ENCODE measurements at places on chromosomes 4 and X.

- no peak for DNase-seq
Observed at GRCh38 chr4:42716996-42717395, 60.1 kb upstream of the ATP8A1 start.

GRCh38 chr4:101886826-101887225, 96.3 kb downstream of the BANK1 start:
- no peak for DNase-seq

DNA sequence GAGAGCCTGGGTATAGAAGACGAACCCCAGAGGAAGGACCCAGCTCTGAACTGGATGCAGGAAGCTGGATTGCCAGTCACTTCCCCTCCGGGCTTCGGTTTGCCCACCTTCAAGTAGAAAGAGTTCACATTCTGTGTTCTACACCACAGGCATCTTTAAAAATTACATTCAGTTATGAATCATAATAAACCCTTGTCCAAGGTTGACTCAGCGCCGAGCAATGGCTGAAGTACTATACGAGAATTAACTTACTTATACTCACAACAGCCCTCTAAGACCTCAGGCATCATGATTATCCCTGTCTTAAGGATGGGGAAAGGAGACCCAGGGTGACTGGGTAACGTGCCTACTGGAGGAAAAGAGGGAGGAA, 72.5 kb downstream of the EVC2 start:
- DNase-seq = no peak

DNA sequence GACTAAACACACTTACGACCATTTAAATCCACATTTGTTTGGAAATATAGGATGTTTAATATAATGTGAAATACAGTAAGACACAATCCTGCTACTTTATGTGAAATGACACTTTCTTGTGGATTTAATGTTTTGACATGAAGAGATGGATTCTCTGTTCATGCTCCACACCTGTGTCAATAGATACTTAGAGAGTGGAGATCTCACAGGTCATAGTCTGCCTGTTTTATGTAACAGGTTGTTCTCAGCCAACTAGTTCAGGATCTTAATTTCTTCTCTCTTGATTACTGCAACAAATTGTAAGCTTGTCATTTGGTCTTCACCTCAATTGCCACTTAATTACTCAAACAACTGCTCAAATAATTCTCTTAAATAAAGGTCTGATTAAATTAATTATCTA, 1621.2 kb downstream of the PCDH7 start:
- DNase-seq = no peak

DNA sequence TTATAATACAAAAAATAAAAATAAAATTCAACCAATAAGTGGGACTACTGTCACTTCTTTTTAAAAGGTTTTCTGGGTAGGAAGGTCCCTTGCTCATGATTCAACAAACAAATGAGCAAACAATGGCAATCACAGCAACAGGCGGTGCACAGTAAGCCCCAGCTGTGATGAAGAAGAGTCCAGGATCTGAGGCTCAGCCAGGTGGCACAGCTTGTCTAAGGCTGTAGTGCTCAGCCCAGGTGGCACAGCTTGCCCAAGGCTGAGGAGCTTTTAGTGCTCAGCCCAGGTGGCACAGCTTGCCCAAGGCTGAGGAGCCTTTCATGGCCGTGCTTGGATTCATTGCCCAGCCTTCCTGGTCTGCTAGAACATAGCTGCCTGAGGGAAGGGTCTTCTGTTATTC, 75.0 kb downstream of the ZFYVE28 start:
- DNase-seq = no peak

DNA sequence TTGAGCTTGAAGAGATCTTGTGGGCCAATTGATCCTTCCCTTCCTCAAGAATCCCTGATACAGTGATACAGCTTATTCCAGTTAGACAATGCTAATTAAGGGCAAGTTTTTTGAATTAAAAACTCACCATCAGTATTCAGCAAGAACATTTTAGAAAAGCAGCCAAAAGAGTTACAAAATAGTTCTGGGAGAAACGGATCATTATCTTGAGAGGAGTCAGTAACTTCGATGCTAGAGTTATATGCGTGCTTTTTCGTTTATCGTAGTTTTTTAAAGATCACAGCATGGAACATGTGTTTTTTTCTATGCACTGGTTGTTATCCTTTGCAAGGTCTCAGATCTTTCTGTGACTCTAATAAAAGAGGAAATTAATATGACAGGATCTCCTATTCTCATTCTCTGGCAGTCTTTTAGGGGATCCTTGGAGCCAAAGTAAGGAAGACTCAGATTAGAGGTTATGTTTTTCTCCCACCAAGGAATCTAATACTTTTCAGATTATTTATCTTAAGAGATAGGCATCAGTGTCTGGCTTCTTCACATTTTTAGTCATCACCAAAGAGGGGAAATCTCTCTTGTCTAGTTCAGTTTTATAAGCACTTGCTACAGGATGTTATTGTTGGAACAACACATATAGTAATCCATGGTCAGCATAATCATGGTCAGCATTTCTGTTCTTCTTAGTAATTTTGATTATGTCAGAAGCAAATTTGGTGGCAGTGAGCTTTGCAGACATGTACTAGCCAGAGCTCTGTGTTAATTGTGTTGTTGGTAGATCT, 109.7 kb downstream of the PDLIM5 start:
- no peak for DNase-seq

DNA sequence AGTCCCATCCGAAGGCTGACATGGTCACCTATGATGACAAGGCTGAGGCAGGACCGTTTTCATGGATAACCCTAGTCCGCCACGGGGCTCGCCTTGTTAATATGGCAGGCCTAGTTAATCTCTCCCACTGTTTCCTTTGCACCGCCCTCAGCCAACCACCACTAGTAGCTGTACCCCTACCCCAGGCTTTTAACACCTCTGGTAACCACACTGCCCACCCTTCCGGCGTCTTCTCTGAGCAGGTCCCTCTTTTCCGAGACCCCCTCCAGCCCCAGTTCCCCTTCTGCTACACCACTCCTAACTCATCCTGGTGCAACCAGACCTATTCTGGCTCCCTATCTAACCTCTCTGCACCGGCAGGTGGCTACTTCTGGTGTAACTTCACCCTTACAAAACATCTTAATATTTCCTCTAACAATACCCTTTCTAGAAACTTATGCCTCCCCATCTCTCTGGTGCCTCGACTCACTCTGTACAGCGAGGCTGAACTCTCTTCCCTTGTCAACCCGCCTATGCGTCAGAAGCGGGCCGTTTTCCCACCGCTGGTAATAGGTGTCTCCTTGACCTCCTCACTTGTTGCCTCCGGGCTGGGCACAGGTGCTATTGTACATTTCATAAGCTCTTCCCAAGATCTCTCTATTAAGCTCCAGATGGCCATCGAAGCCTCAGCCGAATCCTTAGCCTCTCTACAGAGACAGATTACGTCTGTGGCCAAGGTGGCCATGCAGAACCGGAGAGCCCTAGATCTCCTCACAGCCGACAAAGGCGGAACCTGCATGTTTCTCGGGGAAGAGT, 964.4 kb downstream of the RPA4 start:
- DNase-seq = no peak

GRCh38 chr4:24991015-24991414, 39.7 kb downstream of the LGI2 start:
- DNase-seq = no peak

GRCh38 chr4:158652920-158653319, 18.8 kb downstream of the C4orf46 start:
- no peak for DNase-seq

DNA sequence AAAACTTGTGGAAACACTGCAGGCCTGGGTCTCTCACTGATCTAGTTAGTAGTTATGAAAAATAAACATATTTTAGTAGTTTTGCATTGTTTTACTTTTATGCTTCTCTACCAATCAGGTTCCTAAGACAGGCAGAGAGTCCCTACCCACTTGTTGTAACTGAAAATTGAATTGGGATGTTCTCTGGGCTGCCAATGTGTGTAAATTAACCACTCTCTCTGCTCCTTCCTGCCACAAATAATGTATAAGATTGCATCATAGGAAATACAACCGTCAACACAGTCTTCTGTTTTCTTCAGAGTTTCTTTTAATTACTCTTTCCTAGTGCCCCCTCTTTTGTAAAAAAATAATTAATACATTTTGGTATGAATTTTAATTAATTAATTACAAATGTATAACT, 677.3 kb downstream of the FSTL5 start:
- DNase-seq = peak; percentile 29

- no peak for DNase-seq
Observed at GRCh38 chr4:165635381-165635780, 237.7 kb upstream of the TLL1 start.

- DNase-seq = peak; percentile 64
Observed at GRCh38 chr4:106809076-106809475, 227.0 kb downstream of the DKK2 start.

DNA sequence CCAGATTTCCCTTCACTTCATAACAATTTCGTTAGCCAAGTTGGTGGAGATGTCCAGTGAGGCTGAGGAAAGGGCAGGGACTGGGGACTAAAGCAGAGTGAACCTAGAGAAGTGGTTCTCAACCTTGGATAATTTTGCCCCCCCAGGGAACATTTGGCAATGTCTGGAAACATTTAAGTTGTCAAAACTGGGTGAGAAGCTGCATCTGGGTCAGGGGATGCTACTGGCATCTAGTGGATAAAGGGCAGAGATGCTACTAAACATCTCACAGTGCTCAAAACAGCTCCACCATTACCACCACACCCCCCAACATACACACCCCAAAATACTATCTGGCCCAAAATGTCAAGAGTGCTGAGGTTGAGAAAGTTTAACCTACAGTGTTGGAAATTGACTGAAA, 32.0 kb upstream of the FGF16 start:
- no peak for DNase-seq

DNA sequence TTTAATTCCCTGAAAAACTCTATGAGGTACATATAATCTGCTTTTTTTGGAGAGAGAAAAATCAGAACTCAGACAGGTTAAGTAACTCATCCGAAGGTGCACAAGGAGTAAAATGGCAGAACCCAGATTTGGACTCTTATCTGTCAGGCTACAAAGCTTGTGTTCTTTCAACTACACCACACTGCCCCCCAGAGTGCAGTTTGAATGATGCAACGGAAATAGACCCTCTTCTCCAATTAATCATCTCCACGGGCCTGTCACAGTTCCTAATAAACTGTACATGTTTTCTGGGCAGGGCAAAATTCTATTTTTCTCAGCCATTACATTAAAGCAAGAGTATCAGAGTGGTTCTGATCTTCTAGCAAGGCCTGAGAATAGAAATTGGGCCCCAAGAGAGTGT, 35.3 kb upstream of the DCX start:
- peak; percentile 56 for DNase-seq

GRCh38 chr4:11598591-11598990, 169.9 kb upstream of the HS3ST1 start:
- no peak for DNase-seq

- DNase-seq = no peak
Observed at GRCh38 chrX:150366951-150367545, 3.9 kb downstream of the MAMLD1 start.

DNA sequence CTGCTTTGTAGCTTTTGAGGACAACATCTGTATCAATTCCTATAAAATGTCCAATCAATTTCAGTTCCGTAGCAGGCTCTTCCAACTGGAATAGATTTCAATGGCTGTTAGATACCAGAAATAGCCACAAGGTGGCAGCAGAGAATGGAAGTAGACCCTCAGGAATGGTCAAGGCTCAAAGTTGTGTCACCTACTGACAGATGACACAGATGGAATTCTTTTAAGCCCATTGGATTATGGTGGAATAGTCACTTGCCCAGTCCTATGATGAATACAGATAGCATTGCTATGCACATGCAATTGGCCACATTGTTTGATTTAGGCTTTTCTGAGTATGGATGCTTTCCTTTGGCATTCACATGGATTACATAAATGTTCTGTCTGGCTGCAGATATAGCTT, 130.4 kb upstream of the RADX start:
- DNase-seq = peak; percentile 57

DNA sequence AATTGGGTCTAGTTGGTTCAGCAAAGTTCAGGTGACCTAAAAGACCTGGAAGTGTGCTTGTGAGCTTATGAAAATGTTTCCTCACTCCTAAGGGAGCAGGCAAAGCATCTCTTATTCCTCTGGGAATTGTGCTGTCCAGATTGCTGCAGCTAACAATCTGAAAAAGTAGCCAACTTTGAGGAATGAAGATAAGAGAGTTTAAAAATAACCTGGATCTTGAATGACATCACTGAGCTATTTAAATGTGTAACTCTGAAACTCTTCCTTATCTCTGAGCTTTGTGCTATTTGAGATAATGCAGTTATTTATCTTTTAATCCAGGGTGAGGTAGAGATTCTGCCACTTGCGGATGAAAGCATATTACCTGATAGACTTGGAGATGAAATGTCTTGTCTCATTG, 384.8 kb downstream of the PPP4R3C start:
- DNase-seq = no peak

- no peak for DNase-seq
Observed at GRCh38 chrX:112830540-112830939, 10.1 kb downstream of the AMOT start.

- DNase-seq = no peak
Observed at GRCh38 chr4:31037703-31038102, 317.5 kb downstream of the PCDH7 start.

- DNase-seq = no peak
Observed at GRCh38 chr4:175166020-175166419, 247.9 kb downstream of the ADAM29 start.

GRCh38 chr4:189502841-189503435, 437.7 kb upstream of the FRG1 start:
- DNase-seq = no peak

GRCh38 chr4:15003891-15004738, 1.8 kb downstream of the CPEB2 start:
- DNase-seq = peak; percentile 42

GRCh38 chr4:37903901-37904300, 13.0 kb downstream of the TBC1D1 start:
- DNase-seq = no peak

DNA sequence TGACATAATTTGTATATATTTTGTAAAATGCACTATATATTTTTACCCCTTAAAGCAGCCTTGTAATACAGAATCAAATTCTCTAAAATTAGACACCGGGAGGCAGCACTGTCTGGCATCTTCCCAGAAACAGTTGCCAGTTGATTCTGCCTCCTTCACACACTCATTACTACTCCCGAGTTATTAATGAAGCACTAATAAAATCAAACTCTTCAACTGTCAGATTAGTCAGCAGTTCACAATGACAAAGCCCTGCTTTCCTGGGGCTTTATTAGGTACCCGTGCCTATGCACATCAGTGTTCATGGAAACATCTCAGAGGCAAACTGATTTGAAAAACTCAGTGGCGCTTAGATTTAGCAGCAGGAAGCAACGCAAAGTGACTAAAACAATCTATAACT, 103.5 kb upstream of the VEGFC start:
- no peak for DNase-seq

DNA sequence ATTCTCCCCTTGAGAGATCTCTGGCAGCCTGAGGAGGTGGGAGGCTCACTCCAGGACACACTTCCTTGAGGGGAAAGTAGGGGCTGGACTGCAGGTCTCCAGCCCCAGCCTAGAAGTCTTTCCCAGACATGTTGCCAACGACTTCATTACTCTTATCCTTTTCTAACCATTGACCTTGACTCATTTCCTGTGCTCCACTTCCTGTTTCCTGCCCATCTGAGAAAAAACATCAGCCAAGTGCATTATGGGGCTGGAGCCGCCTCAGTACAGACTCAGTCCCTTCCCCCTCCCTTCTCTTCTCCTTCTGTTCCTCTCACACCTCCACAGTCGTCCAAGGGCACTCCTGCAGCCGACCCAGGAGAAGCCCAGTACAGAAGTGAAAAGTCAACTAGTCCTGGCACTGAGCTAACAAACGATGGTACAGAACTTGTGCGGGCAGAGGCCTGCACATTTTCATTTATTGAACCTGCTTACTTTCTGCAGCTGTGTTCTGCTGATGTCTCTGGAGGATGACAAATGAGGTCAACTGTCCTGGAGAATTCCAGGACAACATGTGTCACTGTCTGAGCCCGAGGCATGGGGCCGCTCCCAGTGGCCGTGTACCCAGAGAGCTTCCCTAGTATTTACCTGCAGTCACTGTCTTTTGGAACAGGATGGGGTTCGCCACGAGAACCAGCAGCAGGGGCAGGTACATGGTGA, 20.1 kb downstream of the GPR143 start:
- peak; percentile 90 for DNase-seq
